ENCODE measurements at places on chromosomes 1 and 21.

GRCh38 chr1:94105957-94106529, 14.9 kb downstream of the ABCA4 start:
- no peak for DNase-seq

- no peak for DNase-seq
Observed at GRCh38 chr1:46798810-46799209, at the start of gene CYP4B1. TSS of gene CYP4B1 (plus strand) at chr1:46799046. CDS start at chr1:46799082, 36 bp downstream.

DNA sequence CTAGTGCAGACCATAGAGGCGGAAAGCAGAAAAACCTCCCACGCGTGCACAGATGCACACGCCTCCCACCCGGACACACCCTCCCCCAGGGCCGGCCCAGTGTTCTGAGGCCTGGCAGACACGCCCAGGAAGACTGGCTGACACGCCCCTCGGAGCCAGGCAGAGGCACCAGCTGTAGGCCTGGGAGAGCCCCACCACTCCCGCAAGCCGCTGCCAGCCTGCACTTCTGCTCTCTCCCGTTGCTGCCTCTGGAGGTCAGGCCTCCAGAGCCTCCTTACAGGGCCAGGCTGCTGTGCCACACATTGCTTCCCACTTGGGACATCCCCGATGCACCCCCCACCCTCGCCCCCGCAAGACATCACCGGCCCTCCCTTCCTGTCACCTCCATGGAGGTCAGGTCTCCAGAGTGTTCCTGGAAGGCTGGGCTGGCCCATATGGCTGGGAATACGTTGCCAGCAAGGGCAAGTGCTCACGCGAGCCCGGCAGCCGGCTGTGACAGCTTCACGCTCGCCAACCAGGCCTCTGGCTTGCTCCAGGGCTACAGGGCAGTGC, 40.4 kb downstream of the CASZ1 start:
- peak; percentile 77 for DNase-seq

DNA sequence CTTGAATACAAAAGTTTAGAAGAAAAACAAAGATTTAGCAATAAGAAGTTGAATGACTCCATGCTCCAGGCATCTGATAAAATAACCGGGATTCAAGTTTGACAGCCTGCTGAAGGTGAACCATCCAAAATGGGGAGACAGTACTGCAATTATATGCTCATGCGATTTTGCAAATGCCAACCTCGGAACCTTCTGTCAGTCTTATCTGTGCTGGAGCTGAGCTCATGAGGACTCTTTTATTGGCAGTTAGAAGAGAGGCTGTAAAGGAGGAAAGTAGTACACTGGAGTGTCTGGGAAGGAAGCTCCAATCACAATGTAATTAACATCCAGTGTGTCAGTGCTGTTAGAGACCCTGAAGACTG, 170.0 kb downstream of the GALNT2 start:
- no peak for DNase-seq

DNA sequence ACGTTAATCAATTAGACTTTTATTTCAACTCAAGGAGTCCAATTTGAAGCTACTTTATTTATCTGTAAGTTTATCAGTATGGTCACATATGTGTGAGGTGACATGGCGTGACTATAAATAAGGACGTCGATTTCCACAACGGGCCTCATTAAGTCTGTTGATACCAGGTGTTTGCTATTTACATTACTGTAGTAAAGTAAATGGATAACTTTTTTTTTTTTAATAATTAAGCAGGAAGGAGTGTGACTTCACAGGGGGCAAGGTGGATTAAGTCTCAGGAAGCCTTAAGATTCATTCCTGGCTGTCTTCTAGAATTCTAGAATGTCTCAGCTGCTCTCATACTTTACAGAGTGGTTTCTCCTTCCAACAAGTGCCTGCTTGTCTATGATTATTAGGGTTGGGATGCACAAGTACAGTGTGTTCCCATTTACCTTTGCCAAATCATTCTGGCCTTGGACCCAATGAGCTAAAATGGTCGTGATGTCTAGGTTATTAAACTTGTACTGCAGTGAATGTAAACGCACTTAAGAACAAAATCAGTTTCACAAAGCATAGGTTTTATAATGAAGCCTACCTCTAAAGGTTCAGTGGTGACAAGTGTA, 15.5 kb downstream of the MAP3K7CL start:
- DNase-seq, result no peak

GRCh38 chr21:46151261-46151988, 4.0 kb downstream of the FTCD start:
- DNase-seq, result no peak

GRCh38 chr1:11541956-11542355, 63.0 kb downstream of the DISP3 start:
- DNase-seq, result no peak

GRCh38 chr21:35138665-35139381, 89.7 kb upstream of the RUNX1 start:
- DNase-seq, result peak; percentile 67

GRCh38 chr1:69567652-69568420, at the start of gene LRRC7:
TSS of gene LRRC7 (plus strand) at chr1:69567922. CDS start at chr1:69568640, 718 bp downstream.
- peak; percentile 11 for DNase-seq

- DNase-seq, result no peak
Observed at GRCh38 chr1:36555041-36555440, 72.3 kb upstream of the CSF3R start.

GRCh38 chr1:34398241-34398915, 221.7 kb downstream of the C1orf94 start:
- DNase-seq, result no peak
